ENCODE measurements at places on chromosomes 16 and 17. TPM values are rescaled to one million over a fixed set of nuclear protein-coding genes. Genes with fewer than 3 reads are reported as not detected.
A peak's percentile ranks its signal among the peaks of the same experiment; 100 is the strongest.

DNA sequence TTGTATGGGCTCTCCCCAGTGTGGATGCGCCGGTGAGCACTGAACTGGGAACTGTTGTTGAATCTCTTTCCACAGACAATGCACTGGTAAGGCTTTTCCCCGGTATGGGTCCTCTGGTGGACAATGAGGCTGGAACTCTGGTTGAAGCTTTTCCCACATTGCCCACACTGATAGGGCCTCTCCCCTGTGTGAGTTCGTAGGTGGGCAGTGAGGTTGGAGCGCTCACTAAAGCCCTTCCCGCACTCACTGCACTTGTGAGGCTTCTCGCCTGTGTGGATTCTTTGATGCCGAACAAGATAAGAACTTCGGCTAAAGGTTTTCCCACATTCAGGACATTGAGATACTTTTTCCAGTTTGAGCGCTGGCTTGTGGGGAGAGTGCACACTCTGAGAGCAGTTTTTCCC, 17.8 kb downstream of the ZSCAN32 start:
- DNase-seq = no peak

RUNDC1 gene
- 15.8 TPM for total RNA-seq

GRCh38 chr16:30570636-30571444, 674 bp downstream of the ZNF688 start:
- DNase-seq = no peak

ERI2 gene
- total RNA-seq = 13.8 TPM

- peak; percentile 47 for DNase-seq
Observed at GRCh38 chr17:45852535-45853297, 8.0 kb downstream of the SPPL2C start.

DNA sequence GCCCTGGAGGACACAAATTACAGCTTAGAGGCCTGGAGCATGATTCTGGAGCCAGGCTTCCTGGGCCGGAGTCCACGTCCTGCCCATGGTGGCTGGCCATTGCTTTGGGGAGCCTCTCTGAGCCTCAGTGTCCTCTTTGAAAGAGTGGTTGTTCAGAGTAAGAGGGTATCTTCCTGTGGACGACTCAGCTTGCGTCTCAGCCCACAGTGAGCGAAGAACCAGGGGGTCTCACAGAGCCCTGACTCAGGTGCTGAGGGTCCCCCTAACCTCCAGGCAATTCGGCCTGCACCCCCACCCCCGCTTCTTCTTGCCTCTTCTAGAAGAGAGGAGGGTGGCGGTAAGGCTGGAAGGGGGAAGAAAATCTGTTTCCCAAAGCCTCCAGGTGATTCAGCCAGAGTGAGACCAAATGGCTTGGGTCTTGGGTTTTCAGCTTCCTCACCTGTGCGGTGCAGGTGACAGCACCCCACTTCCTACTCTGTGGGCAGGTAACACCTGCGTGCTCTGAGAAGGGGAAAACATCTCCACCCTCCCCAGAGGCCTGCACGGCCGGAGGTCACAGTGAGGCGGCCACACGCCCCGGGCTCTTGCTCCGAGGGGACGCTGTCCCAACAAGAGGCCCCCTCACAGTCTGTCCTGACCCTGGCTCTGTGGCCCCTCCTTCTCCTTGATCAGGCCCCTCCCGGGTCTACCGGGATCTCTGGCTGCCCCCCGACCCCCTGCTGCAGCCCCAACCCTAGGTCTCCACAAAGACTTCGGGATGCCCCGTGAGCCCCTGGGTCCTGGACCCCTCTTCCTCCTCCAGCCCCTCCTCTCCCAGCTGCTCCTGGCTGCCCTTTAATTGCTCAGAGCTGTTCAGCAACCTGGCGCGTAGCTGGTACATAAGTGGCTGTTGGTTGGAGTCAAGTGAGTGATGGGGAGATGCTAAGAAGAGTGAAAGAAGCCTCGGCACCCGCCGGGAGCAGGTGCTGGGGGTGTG, 119.2 kb downstream of the METRNL start:
- peak; percentile 58 for DNase-seq

GNAO1 gene
- total RNA-seq = not detected

CHST6 gene
- 2.1 TPM for total RNA-seq

- no peak for DNase-seq
Observed at GRCh38 chr16:10708969-10709368, 14.2 kb upstream of the TEKT5 start.

DNA sequence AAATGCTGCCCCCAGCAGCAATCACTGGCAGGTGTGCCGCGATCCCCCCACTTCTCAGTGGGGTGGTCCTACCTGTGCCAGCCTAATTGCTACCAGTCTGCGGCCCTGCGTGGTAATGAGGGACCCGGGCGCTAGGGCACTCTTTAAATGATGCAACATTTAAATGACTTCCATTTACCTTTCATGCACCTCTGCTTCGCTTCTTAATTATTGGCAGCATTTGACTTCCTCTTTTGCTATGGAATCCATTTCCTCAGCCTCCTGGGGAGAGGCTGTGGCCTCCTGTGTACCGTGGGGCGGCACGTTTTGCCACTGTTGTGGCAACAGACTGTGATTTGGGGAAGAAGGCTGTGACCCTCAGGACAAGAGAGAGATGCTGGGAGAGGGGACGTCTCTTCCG, 86.1 kb downstream of the RPA1 start:
- DNase-seq = no peak

TEKT1 gene
- 5.0 TPM for total RNA-seq

GPR179 gene
- not detected for total RNA-seq

DNA sequence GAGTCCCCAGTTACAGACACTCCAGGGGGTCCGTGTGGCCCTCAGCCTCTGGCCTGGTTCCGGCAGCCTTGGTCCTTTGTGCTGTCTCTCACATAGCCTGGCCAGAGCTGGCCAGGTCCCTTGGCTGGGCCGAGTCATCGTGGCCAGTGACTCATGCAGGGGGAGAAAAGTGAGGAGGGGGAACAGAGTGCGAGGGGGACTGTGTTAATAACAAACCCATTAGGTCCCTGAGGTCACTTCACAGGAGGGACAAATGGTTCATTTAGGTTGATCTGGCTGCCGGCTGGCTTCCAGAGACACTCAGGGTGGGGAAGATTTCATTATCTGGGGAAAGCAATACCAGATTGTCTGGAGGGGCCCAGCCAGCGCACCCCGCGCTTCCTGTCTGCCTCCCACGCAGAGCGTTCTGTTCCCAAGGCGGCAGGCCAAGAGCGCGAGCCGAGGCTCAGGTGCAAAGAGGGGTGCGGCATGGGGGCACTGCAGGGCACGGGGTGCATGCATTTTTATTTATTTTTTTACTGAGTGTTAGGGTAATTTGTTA, 223.1 kb downstream of the SEC14L1 start:
- DNase-seq = no peak

DNA sequence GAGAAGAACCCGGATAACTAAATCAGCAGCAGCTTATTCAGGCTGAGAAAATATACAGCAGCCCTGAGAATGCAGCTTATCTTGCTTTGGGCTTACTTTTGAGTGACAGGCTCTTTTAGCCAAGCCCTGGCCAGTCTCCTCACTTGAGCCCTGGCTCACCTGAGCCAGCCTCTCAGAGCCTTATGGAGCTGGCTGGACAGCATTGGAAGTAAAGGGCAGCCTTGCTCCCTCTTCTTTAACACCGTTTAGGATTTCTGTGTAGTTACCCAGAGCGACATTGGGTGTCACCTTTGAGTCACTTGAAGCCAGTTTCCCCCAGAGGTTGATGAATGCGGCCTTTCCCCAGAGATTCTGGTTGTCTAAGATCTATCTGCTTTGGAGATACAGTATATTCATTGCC, 7.7 kb upstream of the NPIPB2 start:
- DNase-seq = no peak

SCARF1 gene
- 52.5 TPM for total RNA-seq

DNA sequence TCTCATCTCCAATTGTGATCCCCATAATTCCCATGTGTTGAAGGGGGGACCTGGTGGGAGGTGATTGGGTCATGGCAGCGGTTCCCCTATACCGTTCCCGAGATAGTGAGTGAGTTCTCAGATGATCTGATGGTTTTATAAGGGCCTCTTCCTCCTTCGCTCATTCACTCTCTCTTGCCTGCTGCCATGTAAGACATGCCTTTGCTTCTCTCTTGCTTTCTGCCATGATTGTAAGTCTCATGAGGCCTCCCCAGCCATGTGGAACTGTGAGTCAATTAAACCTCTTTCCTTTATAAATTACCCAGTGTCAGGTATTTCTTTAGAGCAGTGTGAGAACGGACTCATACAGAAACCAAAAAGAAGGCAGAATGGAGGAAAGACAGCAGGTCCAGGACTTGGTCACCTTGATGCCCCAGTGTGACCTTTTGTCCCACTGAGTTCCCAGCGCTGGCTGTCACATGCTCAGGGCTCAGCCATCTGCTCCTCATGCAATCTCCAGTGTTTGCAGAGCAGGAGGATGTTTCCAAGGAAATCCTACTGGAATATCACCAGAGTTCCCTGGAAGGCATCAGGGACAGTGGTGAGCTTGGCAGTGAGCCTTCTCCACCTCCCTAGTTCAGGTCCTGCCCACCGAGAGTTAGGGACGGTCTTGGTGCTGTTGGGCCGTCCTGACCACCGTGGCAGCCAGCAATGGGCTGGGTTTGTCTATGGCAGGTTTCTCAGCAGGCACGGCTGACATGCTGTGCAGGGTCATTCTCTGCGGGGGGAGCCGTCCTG, 96.7 kb downstream of the SEC14L1 start:
- DNase-seq = no peak

GRCh38 chr16:68434624-68435210, 13.6 kb downstream of the SMPD3 start:
- DNase-seq = no peak

DNA sequence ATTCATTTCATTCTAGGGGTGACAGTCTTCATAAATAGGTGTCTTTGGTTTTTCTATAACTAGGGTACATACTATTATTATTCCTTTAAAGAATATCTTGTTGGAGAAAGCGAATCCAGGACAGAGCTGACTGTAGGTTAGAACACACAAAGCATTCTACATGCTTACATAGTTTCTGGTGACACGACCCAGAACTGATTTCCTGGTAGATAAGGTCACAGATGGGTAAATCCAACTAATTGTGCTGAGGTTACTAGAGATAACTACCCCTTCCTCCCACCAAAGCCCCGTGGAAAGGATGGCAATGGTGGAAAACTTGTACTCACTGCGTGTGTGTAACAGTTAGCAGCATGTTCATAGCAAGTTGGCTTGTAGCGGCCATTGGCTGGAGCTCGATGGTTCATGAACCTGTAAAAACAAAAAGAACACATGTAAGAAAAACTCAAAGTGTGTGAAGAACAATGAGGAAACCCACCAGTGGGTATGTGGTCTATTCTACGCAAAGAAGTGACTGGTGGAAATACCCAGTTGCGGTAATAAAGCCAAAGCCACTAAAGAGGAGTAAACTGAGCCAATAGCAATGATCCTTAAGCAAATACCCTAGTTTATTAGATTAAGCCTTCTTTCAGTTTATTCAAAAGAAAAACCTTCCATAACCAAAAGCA, 7.7 kb downstream of the MMD start:
- DNase-seq = no peak

GRCh38 chr17:42760652-42761581, at the start of gene RAMP2:
TSS of gene RAMP2 (plus strand) at chr17:42761227. CDS start at chr17:42761262, 35 bp downstream.
- DNase-seq = no peak

DNA sequence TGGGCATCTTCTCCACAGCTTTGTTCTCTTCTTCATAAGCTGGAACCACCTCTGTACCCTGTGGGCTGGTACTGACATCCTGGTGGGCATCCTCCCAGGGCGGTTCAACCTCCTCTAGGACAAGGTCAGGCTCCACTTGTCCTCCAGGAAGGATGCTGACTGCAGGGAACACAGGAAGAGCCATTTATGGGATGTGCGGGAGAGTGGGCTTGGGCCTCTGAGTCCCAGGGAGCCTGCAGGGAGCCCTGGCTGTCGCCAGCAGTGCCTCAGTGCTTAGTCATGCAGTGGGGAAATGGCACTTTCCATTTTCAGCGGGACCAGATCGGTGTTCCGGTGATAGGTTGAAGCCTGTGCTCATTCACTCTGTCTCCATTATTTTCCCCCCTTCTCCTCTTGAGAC, 20.5 kb downstream of the CNGB1 start:
- no peak for DNase-seq

DNA sequence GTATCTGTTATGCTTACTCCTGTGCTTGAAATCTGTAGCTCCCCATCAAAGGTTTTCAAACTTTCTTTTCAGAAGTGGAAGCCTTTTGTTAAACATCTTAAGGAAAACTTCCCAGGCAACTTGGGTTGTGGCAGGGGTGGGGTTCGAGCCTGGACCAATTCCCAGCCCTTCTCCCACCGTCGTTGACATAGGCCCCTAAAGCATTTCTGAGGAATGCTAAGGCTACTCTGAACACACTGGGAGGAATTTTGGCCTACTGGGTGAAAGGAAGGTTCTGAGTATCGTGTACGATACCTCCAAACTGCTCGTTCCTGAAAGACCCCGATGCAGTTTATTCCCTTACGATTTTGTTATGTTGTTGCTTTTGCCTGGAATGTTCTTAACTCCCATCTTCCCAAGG, 56.1 kb upstream of the PMFBP1 start:
- no peak for DNase-seq

DNA sequence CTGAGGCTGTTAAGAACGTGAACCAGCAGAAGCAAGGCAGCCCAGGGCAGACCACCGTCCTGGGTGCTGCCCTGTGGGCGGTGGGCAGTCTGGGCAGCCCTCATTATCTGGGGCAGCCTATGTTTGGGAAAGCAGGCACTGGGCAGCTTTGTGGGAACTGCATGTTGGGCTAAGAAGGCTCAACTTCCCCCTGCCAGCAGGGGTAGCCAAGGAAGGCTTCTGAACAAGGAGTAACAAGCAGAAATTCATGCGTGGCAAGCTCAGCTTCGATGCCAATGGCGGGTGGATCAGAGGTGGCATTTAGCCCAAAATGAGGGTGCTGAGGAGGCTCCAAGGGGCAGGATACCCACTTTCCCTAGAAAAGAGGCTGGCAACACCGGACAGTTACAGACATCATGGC, 42.7 kb upstream of the METRNL start:
- DNase-seq = no peak

GRCh38 chr16:1375741-1376410, 24.1 kb downstream of the GNPTG start:
- no peak for DNase-seq

CENPT gene
- total RNA-seq = 86.7 TPM

GRCh38 chr17:72120642-72121163, at the start of gene SOX9:
TSS of gene SOX9 (plus strand) at chr17:72121020. CDS start at chr17:72121392, 372 bp downstream.
- peak; percentile 81 for DNase-seq

DNA sequence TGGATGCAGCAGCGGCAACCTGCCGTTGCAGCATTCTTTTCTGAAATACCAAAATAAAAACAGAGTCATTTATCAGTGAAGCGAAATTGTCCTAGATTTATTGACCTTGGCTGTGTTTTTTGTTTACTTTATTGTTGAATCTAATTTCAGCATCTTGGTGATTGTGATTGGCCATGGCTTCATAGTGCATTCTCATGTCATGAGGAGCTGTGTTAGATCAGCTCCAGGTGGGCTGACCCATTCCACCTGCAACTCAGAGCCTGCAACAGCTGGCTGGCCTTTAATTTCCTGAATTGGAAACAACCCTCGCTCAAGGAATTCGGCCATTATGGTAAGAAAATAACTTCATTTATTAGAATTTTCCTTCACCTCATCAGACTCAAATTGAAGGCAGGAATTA, 16.4 kb downstream of the KRT24 start:
- no peak for DNase-seq

PYDC1 gene
- not detected for total RNA-seq

DNA sequence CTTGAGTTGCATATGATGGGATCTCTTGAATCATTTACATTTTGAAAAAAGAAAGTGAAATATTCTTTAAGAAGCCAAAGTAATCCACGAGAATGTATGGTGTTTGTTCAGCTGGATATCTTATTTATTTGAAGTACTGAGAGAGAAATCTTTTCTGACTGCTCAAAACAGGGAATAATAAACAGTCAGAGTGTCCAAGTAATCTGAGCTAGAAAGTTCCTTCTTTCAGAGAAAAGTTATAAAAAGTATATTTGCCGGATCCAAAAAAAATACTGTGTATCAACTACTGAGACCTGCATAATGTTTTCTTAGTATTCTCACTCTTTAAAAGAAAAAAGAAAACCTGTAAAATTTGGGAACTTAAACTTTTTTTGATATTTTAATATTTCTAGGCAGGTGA, 350.8 kb downstream of the WWOX start:
- DNase-seq = no peak

RNF43 gene
- total RNA-seq = 9.9 TPM

Measured in upper lobe of left lung (tissue), 6 donors.